ENCODE measurements at places on chromosomes 3 and 15.

GRCh38 chr3:171307988-171308387 is 152.2 kb downstream of the TNIK start:
- DNase-seq: no peak

DNA sequence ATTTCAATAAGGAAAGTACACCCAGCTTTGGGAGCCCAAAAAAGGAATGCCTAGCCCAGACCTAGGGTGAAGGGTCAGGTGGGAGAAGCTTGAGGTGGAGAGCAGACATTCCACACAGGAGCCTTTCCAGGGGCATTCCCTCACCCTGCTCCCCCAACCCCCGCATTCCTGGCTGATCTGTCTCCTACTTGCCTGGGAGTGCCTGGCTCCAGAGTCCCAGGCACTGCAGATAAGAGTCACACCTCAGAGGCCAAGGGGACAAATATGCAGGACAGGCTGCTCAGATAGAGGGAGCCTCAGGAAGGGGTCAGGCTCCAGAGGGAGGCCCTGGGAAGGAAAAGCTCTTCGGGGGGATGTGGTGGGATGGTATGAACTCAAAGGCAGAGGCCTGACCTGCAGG is 20.8 kb upstream of the HCN4 start:
- DNase-seq: no peak

DNA sequence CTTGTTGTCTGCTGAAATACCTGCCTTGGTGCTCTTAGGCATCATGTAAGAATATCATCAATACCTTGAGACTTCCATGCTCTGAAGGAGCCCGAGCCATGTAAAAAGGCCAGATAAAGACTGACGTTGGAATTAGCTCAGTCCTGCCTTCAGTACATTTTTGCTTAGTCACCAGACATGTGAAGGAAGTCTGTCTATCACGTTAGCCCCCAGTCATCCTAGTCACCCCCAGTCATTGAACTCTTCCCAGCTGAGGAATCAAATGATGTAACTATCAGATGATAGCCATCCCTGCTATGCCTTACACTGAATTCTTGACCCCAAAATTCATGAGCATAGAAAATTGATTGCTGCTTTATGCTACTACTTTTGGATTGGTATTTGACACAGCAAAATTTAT is 351.2 kb upstream of the SGO1 start:
- DNase-seq: no peak

DNA sequence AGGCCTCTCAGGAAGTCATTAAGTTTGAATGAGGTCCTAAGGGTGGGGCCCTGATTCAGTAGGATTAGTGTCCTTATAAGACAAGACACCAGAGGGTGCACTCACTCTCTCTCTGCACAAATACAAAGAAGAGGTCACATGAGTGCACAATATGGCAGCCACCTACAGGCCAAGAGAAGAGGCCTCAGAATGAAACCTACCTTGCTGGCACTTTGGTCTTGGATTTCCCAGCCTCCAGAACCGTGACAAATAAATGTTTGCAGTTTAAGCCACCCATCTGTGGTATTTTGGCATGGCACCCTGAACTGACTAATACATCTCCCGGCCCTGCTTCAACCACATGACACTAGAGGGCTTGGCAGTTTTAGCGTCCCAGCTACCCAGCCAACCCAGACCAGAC is 73.9 kb upstream of the CHRNB4 start:
- DNase-seq: no peak

- no peak for DNase-seq
Measured at GRCh38 chr15:43489191-43489590, 3.8 kb downstream of the TP53BP1 start.

- peak; percentile 14 for DNase-seq
Measured at GRCh38 chr3:10253731-10254130, 5.5 kb downstream of the TATDN2 start.

DNA sequence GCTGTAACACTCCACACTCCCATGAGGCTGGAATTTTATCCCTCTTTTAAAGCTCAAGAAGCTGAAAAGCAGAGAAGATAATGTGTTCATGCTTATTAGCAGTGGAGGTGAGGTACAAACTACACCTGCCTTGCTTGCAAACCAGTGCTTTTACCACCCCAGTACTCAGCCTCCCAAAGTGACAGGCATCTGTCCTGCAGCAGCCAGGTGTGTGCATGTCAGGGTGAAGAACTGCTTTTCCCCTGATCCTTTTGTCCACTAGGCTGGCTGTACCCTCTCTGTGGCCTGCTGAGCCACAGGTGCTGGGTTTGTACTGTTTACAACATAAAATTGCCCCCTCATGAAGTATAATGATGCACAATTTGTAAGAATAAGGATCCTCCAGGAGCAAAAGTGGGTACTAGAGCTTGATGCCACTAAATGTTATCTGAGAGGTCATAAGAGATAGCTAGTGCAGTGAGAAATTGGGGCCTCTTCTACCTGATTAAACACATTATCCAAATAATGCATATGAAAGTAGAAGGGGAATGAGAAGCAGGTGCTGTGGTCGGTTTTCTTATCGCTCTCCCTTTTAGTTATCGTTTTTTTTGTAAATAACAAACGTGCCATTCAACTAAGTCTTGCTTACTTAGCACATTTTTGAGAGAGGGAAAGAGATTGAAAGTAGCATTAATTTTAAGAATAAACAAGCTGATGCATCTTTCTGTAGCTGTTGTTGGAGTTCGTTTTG is 39.2 kb upstream of the GADL1 start:
- no peak for DNase-seq

DNA sequence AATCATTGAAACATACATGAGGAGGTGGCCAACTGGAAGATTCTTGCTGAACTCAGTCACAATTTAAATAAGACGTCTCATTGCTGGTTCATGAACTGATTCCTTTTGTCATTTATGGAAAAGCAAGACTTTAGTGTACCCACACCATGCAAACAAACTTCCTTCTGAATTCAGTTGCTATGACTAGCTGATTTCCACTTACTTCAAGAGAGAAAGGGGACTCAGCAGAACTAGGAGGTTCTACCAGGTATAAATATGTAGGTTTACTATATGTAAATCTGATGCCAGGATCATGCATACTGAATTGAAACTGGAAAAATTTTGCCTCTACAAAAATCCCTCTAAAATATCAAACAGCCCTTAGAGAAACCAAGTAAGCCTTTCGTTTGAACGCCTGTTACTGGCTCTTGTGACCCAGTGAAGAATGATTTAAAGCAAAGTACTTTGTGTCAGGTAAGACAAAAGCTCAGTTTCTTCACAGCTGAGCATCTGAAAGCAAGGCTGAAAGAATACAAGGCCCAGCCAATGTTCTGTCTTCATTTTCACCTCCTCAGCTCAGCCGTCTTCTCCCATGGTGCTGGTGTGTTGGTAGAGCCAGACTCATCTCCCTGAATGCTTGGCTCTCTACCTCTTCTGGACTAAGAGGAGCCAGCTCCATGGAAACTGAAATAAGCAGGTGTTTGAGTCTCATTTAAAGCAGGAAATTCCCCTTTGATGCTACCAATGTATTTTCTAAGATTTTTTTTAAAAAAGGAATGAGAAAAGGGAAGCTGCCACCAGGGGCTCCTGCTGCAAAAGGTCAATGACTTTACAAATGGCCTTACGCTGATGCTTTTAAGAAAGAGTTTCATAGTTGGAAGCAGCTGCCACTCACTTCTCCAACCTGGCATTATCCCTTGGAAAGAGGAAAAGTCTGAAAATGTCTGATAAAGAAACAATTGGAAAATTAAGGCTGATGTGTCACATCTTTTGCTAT is 301.6 kb downstream of the EFHB start:
- no peak for DNase-seq

GRCh38 chr3:71219744-71220638 is 363.5 kb downstream of the FOXP1 start:
- peak; percentile 31 for DNase-seq

GRCh38 chr3:114308830-114309229 is 15.0 kb downstream of the TIGIT start:
- DNase-seq: peak; percentile 56

GRCh38 chr3:20186600-20187004 is 596 bp upstream of the SGO1 start:
- DNase-seq: no peak

GRCh38 chr3:42009456-42009855 is 47.6 kb upstream of the ULK4 start:
- no peak for DNase-seq

DNA sequence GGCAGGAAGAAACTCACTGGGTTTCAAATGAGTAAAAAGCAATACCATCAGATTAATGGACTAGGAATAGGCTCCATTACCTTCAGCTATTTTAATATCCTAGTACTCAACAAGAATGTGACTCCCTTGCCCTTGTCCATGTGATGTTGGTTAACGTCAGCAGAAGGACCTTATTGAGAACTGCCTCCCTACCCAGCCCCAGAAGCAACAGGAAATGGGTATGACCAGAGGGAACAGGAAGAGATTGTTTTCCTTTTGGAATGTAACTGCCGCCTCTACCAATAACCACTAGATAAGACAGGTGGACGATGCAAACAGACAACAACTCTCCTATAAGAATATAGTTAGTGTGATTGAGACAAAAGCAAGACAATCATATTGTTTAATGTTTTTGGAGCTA is 10.4 kb upstream of the MME start:
- no peak for DNase-seq
